ENCODE measurements at places on chromosomes 12 and 14.

GRCh38 chr14:65961004-65961403, 525.2 kb upstream of the CCDC196 start:
- peak; percentile 6 for DNase-seq

- DNase-seq: peak; percentile 25
These were observed 459.0 kb downstream of the DPF3 start for GRCh38 chr14:72434856-72435255.

DNA sequence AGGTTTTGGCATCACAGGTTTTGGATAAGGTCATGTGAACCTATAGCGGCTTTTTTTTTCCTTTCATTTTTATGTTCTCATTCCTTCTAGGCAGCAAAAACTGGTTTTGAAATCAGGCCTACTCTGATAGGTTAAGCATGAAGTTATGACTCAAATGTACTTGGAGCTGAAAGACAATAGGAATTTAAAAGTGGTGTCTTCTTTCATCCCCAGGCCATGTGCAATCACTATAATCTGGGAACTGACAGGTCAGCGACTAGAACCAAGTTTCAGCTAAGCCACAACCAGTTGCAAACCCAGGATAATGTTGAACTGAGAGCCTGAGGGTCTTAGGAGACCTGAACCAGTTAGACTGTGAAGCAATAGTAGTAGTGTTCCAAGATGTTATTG, 74.3 kb downstream of the ANO6 start:
- DNase-seq: peak; percentile 78

DNA sequence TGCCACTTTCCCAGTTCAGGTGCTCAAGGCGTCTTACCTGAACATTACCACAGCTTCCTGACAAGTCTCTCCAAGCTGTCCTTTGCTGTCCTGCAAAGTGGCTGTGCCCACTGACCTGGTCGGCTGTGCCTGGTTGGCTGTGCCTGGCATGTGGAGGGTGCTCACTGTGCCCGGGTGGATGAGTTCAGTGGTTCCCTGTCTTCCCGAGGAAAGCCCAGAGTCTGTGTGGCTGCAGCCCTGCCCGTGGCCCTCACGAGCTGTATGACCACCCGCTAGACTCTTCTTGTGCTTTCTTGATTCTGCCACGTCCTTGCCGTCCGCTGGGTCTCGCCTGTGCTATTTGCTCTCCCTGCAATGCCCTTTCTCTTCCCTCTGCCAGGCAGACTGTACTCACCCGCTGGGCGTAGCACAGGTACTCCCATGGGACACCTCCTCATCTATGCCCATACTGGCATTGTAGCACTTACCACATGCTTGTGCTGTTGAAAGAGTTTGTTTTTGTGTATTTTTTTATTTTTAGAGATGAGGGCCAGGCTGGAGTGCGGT, 95.9 kb downstream of the TSPAN9 start:
- no peak for DNase-seq

DNA sequence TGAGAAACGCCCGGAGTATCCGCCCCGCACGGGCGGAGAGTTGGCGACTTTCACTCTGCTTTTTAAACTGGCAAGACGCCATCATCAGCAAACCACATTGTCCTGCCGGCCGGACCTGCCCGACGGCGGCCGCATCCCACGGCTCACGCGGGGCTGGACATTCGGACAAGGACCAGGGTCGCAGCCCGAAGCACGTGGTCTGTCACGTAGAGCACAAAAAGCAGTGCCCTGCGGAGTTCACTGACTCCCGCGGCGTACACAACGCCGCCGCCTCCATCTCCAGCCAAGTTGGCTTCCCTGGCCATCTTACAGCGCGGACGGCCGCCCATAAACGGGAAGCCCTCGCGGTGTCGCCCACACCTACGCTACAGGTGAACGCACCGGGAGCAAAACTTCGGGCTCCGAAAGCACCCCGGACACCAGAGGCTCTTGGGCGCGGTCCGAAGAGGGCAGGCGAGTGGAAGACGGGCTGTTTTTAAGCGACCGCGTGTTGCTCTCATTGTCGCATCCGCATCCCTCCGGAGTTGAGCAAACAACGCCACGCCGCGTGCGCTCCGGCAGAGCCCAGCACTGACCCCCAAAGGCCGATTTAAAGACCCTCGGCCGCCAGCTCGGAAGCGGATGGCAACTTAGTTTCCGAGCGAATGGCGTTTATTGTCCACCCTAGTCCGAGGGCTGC, 966 bp downstream of the SINHCAF start:
- DNase-seq: peak; percentile 42

DNA sequence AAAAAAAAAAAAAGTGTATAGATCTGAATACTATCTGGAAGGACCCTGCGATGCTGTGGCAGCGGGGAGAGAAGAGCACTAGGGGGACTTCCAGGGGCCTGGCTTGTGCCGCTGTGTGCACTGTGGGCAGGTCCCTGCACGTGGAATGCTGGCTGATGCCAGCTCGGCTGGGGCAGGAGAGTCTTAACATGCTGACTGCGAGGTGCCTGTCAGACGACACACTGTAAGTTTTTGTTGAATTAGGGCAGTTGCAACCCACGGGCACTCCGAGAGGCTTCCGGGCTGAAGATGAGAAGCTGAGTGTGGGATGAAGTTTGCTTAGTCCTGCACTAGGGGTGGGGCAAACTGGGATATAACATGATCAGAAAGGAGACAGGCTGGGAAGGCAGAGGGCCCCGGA, 10.7 kb downstream of the GLT1D1 start:
- no peak for DNase-seq

- peak; percentile 61 for DNase-seq
These were observed 2.3 kb downstream of the MMP14 start for GRCh38 chr14:22838631-22839041.

- DNase-seq: no peak
These were observed 39.4 kb upstream of the PPP1CC start for GRCh38 chr12:110782094-110782493.

DNA sequence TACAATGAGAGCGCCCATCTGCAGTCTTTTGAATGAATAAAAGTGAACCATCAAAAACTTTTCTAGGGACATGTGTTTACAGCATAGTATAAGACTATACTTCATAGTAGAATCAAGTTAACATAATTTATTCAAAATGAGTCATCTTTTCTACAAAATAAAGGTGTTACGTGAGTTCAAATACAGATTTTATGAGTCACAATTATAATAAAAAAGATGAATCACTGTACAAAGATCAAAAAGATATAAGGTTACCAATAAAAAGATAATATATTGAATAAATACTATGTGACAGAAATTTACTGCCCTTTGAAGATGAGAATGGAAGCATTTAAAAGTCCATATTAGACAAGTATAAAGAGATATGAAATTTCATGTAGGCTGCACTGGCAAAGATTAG, 2.8 kb downstream of the MBIP start:
- DNase-seq: no peak

- no peak for DNase-seq
These were observed 1.7 kb upstream of the HOXC4 start for GRCh38 chr12:54051874-54052437.

GRCh38 chr12:16220120-16220519, 57.4 kb downstream of the SLC15A5 start:
- DNase-seq: no peak

- peak; percentile 1 for DNase-seq
These were observed 247.0 kb downstream of the PHLDA1 start for GRCh38 chr12:75784591-75784990.

GRCh38 chr12:110576504-110576903, 6.6 kb downstream of the PPTC7 start:
- no peak for DNase-seq

GRCh38 chr14:105503935-105504692, 13.1 kb downstream of the TEDC1 start:
- no peak for DNase-seq

- DNase-seq: no peak
These were observed 4.6 kb upstream of the SYCP3 start for GRCh38 chr12:101743724-101744472.

DNA sequence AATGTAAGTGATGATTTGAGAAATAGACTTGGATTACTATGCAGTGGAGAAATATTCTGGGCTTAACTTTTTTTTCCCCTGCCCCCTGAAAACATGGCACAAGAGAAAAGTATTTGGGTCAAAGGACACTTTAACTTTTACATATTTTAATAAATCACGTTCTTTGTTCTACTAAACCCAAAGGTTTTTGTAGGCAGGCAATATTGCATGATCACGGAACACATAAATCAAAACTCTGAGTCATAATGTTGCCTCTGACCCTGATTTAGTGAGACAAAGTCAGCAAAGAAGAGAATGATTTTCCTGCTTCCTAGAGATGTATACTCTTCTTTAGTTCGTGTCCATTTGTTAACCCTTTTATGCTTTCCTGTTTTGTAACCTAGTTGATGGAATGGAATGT, 38.0 kb downstream of the ABCD2 start:
- DNase-seq: no peak

DNA sequence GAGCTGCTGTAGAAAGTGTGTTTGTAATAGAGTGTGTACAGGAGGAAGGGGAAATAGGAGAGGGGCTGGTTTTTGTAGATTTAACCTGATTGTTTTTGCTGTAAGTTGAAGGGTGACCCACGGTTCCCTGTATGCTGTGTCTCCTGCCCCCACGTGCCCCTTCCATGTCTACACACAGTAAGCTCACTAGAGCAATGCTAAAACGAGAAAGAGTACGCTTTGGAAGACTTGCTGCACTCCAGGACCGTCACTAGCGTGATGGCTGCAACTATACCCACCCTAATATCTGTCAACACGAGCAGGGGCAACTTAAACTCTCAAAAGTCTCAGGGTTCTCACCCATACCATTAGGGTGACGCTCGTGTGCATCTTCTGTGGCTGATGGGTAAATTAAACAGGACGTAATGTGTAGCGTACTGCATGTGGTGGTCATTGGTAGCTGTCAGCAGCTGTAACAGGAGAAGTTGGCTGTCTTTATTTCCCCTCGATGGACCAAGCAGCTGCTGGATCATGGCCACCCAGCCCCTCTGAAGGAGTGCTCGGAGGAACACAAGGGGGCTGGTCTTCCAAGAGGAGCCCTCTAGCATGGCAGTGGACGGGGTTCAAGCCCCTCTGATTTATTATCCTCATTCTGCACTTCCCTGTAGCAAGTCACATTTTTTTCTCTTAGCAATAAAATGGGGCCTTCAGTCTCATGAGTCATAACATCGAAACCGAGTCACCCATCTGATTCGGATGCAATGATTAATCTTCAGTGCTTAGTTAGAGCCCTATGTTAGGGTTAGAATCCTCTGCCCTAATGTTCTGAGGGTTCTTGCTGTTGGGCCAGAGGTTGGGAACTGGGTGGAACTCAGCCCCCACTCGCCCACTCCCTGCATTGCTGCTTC, 14.0 kb downstream of the CCND2 start:
- DNase-seq: peak; percentile 34

DNA sequence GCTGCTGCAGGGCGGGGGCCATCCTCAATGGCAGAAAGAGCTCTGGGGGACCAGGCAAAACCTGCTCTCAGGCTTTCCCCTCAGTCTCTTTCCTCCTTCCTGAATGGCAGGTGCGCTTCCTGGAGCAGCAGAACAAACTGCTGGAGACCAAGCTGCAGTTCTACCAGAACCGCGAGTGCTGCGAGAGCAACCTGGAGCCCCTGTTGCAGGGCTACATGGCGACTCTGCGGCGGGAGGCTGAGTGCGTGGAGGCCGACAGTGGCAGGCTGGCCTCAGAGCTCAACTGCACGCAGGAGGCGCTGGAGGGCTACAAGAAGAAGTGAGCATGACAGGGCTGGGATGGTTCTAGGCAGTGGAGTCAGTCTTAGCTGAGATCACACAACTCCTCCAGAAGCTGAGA, 22.9 kb upstream of the KRT83 start:
- DNase-seq: no peak

DNA sequence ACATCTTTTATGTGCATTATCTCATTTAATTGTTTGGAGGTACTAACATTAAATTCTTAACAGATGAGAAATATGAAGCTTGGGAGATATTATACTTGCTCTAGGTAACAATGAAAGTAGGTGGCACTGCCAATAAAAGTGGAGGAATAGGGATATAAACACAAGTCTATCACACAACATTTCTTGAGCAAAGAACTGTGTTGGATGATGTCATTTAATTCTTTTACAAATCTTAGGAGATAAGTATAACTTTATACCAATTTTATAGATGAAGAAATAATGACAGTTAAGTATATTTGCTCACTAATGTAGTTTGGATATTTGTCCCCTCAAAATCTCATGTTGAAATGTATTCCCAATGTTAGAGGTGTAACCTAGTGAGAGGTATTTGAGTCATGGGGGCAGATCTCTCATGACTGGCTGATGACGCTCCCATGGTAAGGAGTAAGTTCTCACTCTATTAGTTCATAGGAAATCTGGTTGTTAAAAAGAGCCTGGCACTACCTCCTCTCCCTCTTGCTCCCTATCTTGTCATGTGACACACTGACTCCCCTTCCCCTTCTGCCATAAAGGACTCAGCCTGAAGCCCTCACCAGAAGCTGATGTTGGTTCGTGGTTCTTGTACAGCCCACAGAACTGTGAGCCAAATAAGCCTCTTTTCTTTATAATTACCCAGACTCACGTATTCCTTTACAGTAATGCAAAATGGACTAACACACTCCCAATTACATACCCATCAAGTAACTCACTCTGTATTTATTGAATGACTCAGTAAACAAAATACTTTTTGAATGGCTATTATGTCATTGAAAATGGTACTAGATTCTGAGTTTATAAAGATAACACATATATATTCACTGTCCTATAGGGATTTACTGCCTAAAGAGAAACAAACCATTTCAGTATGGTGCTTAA, 146.8 kb upstream of the KITLG start:
- DNase-seq: peak; percentile 63

GRCh38 chr14:39219075-39219499, 14.6 kb upstream of the MIA2 start:
- DNase-seq: peak; percentile 79

DNA sequence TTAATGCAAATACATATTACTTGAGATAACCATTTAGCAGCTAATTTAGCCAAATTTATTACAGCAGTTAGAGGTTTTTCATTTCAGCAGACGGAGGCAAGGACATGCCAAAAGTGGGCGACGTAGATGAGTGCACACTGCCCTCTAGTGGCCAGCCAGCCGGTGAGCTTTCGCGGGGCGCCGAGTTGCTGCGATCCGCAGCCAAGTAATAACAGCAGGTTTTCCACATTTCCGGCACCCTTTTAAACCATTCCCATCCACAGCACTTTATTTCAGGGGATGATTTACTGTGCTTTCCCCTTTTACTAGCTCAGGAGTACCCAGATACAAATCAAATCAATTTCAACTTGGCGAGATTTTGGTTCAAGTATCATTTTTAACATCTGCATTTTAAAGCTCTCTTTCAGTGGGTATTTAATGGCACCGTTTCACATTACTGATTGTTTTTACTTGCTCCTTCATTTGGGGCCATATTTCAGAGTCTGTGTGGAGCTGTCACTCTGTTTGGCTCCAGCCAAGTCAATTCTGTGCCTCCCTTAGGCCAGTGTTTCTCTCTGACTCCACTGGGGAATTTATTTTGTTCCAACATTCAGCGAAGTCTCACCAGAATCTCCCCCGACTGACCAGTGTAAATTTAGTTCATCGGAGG, 158.0 kb downstream of the EGLN3 start:
- DNase-seq: peak; percentile 65

- no peak for DNase-seq
These were observed 111.2 kb downstream of the CAPZA3 start for GRCh38 chr12:18849080-18849479.

Data from HFFc6 (cell line).